ACHN (cell line): ENCODE measurements at places on chromosomes 7 and 10.

DNA sequence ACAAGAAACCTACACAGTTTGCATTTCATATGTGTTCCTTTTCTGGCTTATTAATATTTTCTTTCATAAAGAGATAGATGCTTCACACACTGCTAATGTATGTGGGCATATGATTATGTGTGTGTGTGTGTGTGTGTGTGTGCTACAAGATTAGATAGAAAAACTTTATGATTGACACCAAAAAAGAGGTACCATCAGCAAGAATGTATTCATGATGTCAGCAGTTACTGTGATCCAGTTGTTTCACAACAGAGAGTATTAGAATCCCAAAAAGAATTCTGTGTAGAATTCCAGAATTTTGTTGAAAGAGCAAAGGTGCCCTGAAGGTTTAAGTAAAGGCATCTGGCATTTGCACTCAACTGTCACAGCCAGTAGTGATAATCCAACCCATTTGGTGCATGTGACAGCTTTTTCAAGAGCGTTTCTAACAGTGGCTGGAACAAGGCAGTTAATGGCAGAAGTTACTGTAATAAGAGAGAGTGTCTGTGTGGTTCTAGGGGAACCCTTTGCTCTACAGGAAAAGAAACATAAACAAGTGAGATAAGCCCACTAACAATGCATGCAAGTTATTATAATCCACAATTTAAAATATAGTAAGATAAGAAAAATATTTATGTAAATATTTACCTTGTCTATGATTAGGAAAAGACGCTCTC, 16.6 kb downstream of the RELN start:
- no peak for DNase-seq

- no peak for DNase-seq
Measured at GRCh38 chr7:49564379-49564714, 209.1 kb upstream of the VWC2 start.

DNA sequence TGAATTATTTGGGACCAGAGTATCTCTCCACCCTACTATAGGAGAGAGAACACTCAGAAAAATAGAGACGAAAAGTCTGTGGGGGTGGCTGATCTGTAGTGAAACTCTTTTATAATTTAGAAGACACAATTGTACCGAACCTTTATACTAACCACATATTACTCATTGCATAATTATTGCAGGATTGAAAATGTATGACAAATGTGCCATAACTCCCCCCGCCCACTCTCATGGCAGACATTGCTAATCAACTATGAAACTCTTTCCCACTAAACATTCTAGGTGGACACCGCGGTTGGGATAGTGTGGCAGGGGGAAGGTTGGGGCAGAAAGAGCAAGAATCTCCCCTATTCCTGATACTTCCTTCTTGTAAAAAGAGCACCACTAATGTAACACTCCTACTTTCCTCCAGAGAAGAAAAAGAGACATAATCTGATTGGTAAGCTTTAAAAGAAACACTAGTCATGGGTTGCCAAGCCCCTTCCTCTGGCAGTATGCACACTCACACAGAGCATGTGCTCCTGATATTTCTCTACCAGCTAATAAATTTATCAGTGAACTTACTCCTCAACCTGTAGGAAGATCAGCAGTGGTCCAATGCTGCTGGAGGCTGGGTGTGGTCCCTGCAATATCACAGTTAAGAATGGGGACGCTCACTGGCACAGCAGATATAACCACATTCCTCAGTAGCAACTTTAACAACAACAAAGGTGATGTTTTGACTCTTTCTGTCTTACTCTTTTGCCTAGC, 18.7 kb upstream of the ARID5B start:
- no peak for DNase-seq

DNA sequence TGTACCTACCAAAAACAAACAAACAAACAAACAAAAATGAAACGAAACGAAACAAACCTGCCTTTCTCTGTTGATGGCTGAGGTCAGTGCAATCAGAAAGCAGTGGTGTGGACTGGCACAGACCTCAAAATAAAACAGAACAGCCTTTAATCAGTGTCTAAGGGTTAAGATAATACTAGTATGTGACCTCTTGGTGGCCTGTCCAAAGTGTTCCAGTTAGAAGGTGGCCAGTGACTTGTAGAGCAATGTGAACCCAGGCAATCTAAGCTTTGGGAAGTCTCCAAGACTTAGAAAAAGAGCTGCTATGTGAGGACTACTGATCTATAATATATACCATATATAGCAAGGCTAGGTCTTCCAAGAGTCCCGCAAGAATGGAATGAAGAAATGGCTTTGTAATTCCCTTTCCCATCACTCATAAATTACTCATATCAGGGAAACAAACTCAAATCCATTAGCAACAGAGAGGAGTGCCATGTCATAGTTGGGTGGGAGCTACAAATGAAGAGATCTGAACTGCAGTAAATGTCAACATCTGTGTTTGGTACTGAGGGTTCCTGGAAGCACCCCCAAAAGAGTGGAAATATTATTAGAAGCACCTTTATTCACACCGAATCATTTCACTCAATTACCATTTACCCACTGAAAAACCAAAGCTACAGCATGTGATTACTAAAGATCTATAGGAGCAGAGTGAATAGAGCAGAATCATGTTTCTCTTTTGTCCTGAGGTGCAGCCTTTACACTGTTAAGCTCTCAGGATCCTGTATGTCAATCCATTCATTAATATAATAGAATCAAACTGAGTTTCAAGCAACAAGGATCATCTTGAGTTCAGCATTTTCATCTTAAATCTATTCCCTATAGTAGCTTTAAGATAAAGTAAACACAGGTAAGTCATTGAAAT, 28.0 kb downstream of the ABLIM1 start:
- DNase-seq = no peak

DNA sequence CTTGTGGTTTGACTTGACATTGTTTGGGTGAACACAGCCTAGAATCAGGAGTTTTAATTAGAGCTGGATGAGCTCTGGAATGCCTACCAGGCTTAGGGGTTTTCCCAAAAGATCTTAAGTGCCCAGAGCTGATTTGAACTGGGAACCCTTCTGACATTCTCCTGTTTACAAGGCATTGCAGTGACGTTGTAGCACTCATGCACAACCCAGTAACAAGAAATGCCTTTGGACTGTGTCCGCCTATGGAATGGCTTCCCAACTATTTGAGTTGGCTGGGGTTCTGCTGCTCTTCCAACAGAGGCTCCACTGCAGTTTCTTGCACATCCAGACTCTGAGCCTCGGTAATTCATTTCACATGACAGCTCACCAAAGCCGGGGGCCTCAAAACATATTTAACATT, 76.7 kb upstream of the MKX start:
- DNase-seq = no peak
